SJSA1 (cell line): ENCODE measurements at places on chromosomes 3 and 15. TPM values are rescaled to one million over a fixed set of nuclear protein-coding genes. Genes with fewer than 3 reads are reported as not detected.

WNT7A gene
- total RNA-seq = not detected in 2 replicates

C3orf22 gene
- not detected in 2 replicates for total RNA-seq

EPHB3 gene
- total RNA-seq = 2.9 and 4.1 TPM in 2 replicates

IRAK2 gene
- 2.8 and 4.7 TPM in 2 replicates for total RNA-seq

ALDH1A2 gene
- total RNA-seq = not detected in 2 replicates

MOBP gene
- not detected in 2 replicates for total RNA-seq

PRRT3 gene
- total RNA-seq = 0.25 and 0.58 TPM in 2 replicates

NXPE3 gene
- 5.9 and 6.5 TPM in 2 replicates for total RNA-seq

SRGAP3 gene
- 0.24 and 0.78 TPM in 2 replicates for total RNA-seq

ROPN1 gene
- not detected in 2 replicates for total RNA-seq

SCN11A gene
- total RNA-seq = not detected in 2 replicates

SGO1 gene
- 11.7 and 22.5 TPM in 2 replicates for total RNA-seq

HYAL1 gene
- 0.18 TPM in 1 of 2 replicates, not detected in the other for total RNA-seq

ADPRH gene
- total RNA-seq = 1.3 and 2.0 TPM in 2 replicates

MEIS2 gene
- 3.0 and 4.2 TPM in 2 replicates for total RNA-seq

RHOV gene
- total RNA-seq = not detected in 2 replicates

ECE2 gene
- total RNA-seq = not detected in 2 replicates

ROPN1B gene
- total RNA-seq = not detected in 2 replicates

TBC1D23 gene
- 22.5 and 35.3 TPM in 2 replicates for total RNA-seq

NAA50 gene
- total RNA-seq = 165 and 166 TPM in 2 replicates

APBA2 gene
- total RNA-seq = 51.9 and 53.3 TPM in 2 replicates

SNTN gene
- not detected in 2 replicates for total RNA-seq

GOLGA8M gene
- total RNA-seq = 1.6 and 3.5 TPM in 2 replicates

XIRP1 gene
- total RNA-seq = 0.69 and 1.9 TPM in 2 replicates

CHD2 gene
- 37.6 and 43.7 TPM in 2 replicates for total RNA-seq

GP9 gene
- total RNA-seq = not detected in 2 replicates

GRM2 gene
- 0.03 TPM in 1 of 2 replicates, not detected in the other for total RNA-seq

IL17RE gene
- 0.37 and 0.56 TPM in 2 replicates for total RNA-seq

SEMA3G gene
- 0.13 TPM in 1 of 2 replicates, not detected in the other for total RNA-seq

IL5RA gene
- not detected in 2 replicates for total RNA-seq

GRIP2 gene
- total RNA-seq = 4.0 and 5.3 TPM in 2 replicates

TRAT1 gene
- total RNA-seq = not detected in 2 replicates

CAMK1 gene
- 10.0 and 11.8 TPM in 2 replicates for total RNA-seq

HRG gene
- not detected in 2 replicates for total RNA-seq

PLA2G4E gene
- total RNA-seq = not detected in 2 replicates

MUSTN1 gene
- not detected in 2 replicates for total RNA-seq

MAP6D1 gene
- 1.5 and 3.0 TPM in 2 replicates for total RNA-seq

FGD5 gene
- total RNA-seq = not detected in 2 replicates

WDR53 gene
- 9.3 and 12.7 TPM in 2 replicates for total RNA-seq

GOLGA8H gene
- total RNA-seq = 0.97 TPM in 1 of 2 replicates, not detected in the other

RBP2 gene
- not detected in 2 replicates for total RNA-seq

KNSTRN gene
- 63.7 and 96.6 TPM in 2 replicates for total RNA-seq

MESD gene
- 23.1 and 26.3 TPM in 2 replicates for total RNA-seq

GOLGA6L10 gene
- total RNA-seq = 0.19 and 0.34 TPM in 2 replicates

ANKUB1 gene
- total RNA-seq = 0.31 TPM in 1 of 2 replicates, not detected in the other

NUP210 gene
- total RNA-seq = 0.05 TPM in 1 of 2 replicates, not detected in the other

ACAN gene
- not detected in 2 replicates for total RNA-seq

FMN1 gene
- total RNA-seq = 2.3 and 2.4 TPM in 2 replicates

GOLGA6B gene
- total RNA-seq = not detected in 2 replicates

GHSR gene
- total RNA-seq = not detected in 2 replicates

B3GALNT1 gene
- total RNA-seq = 23.1 and 44.7 TPM in 2 replicates

VIPR1 gene
- not detected in 2 replicates for total RNA-seq

CACNA2D2 gene
- not detected in 2 replicates for total RNA-seq

MYH15 gene
- total RNA-seq = 0.05 TPM in 1 of 2 replicates, not detected in the other

CAMKV gene
- not detected in 2 replicates for total RNA-seq
